ENCODE measurements at places on chromosomes 1 and 21. TPM values are rescaled to one million over a fixed set of nuclear protein-coding genes. Genes with fewer than 3 reads are reported as not detected.

The RAB3B gene
- total RNA-seq = 12.9 TPM

The ERICH3 gene
- 1.9 TPM for total RNA-seq

- peaks cover 10% of the 10 kb centered on the region for H3K36me3 ChIP-seq
- no peak for DNase-seq
- no peak overlapping the region for H3K27ac ChIP-seq
- H3K4me3 ChIP-seq = no peak overlapping the region
- no peaks in the 10 kb centered on the region for H3K27me3 ChIP-seq
Observed at GRCh38 chr1:157325220-157325619, 187.0 kb upstream of the ETV3 start.

DNA sequence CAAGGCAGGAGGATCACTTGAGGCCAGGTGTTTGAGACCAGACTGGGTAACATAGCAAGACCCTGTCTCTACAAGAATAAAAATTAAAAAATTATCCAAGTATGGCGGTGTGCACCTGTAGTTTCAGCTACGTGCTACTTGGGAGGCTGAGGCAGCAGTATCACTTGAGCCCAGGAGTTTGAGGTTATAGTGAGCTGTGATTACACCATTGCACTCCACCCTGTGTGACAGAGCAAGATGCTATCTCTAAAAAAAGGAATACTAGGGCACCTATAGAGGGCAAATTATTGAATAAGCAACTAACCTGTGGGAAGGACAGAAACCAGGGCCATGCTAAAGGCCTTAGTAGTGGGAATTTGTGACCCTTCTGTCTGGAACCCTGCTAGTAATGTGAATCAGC lies 86.1 kb downstream of the TENT5C start:
- H3K36me3 ChIP-seq = no peaks in the 10 kb centered on the region
- H3K27ac ChIP-seq = no peak overlapping the region
- no peak for DNase-seq
- H3K27me3 ChIP-seq = peaks cover 2% of the 10 kb centered on the region

DNA sequence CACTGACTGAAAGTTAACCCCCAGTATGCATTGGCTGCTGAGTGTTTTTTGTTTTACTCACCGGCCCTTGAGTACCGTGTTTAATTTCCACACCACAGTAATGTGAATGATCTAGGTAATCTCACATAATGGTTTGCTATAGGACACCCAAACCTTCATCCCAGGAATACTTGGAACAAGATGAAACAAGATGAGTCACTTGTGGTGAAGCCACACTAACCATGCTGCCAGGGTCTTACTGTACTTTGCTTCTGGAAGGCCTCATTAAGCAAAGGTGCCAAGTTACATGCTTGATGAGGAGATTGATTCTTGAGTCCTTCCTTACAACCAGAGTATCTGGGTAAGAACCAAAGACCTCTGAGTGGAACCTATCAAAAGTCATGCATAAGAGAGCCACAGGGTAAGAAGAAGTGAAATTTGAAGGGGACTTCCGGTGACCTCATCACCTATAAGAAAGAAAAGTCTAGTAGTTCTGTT lies 163.3 kb downstream of the NRIP1 start:
- no peaks in the 10 kb centered on the region for H3K36me3 ChIP-seq
- no peaks in the 10 kb centered on the region for H3K27me3 ChIP-seq
- no peak overlapping the region for H3K4me3 ChIP-seq
- no peak overlapping the region for H3K27ac ChIP-seq
- no peak for DNase-seq

DNA sequence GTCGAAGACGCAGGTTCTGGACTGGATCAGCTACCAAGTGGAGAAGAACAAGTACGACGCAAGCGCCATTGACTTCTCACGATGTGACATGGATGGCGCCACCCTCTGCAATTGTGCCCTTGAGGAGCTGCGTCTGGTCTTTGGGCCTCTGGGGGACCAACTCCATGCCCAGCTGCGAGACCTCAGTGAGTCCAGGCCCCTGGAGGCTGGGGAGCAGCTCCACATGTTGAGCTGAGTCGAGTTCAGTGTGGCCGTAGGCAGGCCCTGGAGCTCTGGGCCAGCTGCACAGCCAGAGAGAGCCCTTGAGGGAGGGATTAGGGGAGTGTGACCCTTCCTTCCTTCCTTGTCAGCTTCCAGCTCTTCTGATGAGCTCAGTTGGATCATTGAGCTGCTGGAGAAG lies 1.6 kb downstream of the ELF3 start:
- DNase-seq = no peak
- no peak overlapping the region for H3K27ac ChIP-seq
- peaks cover 3% of the 10 kb centered on the region for H3K27me3 ChIP-seq
- H3K4me1 ChIP-seq = peaks cover 4% of the 10 kb centered on the region

GRCh38 chr1:33660956-33661355 lies 188.5 kb downstream of the ZSCAN20 start:
- H3K27ac ChIP-seq = no peak overlapping the region
- H3K4me1 ChIP-seq = peaks cover 13% of the 10 kb centered on the region
- DNase-seq = no peak
- no peak overlapping the region for H3K4me3 ChIP-seq
- peaks cover 3% of the 10 kb centered on the region for H3K27me3 ChIP-seq

- DNase-seq = no peak
- H3K4me1 ChIP-seq = peaks cover 8% of the 10 kb centered on the region
- peaks cover 2% of the 10 kb centered on the region for H3K27me3 ChIP-seq
- no peak overlapping the region for H3K27ac ChIP-seq
- no peaks in the 10 kb centered on the region for H3K36me3 ChIP-seq
- H3K4me3 ChIP-seq = no peak overlapping the region
Observed at GRCh38 chr1:15172405-15173259, 19.1 kb downstream of the TMEM51 start.

DNA sequence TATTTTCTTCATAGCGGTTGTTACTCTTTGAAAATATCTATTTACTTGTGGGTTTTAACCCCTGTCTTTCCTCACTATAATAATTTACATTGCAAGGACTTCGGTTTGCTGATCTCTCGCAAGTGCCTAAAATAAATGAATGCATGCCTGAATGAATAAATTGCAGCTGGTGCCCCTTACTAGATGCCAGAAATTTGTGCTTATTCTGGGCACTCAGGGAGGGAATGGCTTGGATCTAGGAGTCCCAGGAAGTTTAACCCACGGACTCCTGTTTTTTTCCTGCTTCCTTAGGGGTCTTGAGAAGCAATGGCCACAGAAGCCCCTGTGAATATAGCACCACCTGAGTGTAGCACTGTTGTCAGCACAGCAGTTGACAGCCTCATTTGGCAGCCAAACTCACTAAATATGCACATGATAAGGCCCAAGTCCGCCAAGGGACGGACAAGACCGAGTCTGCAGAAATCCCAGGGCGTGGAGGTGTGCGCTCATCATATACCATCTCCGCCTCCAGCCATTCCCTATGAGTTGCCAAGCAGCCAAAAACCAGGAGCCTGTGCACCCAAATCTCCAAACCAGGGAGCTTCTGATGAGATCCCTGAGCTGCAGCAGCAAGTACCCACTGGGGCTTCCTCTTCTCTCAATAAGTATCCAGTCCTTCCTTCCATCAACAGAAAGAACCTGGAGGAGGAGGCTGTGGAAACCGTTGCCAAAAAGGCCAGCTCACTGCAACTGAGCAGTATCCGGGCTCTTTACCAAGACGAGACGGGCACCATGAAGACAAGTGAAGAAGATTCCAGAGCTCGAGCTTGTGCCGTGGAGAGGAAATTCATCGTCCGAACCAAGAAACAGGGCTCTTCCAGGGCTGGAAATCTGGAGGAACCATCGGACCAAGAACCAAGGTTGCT lies 4.2 kb upstream of the PLA2G2C start:
- peaks cover 7% of the 10 kb centered on the region for H3K4me1 ChIP-seq
- no peak overlapping the region for H3K4me3 ChIP-seq
- DNase-seq = no peak
- H3K36me3 ChIP-seq = no peaks in the 10 kb centered on the region

DNA sequence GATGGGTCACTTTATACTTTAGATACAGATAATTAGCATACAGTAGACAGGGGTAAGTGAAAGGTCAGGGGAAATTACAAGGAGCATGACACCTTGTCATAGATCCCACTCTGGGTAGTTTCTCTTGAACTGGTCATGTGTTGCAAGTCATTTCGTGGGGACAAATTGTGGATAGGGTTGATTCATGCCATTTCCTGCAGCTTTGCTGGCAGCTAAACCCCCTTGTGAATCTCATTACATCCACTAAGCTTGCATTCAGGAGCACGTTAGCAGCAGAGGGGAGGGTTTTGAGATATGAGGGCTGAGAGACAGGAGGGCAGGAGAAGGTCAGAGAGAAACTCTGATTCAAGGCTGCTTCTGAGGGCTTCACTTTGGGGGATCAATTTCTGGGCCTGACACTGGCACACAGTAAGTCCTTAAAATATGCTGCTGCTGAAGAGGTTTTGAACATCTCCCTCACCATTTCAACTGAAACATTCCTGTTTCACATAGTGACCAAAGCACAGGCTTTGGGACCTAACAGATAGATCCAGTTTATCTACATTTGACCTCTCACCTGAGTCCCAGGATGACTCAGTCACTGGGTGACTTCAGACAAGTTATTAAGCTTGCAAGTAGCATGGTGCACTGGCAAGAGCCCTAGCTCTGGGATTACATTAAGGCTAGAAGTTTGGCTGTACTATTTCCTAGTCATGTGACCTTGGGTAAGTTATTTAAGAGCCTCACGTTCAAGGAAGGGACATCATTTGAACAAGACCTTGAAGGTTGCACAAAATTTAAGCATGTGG lies 206.0 kb upstream of the USP24 start:
- H3K4me3 ChIP-seq = no peak overlapping the region
- no peaks in the 10 kb centered on the region for H3K4me1 ChIP-seq
- no peaks in the 10 kb centered on the region for H3K36me3 ChIP-seq
- DNase-seq = no peak
- H3K27me3 ChIP-seq = no peaks in the 10 kb centered on the region
